ENCODE measurements at places on chromosomes 12 and 14. TPM values are rescaled to one million over a fixed set of nuclear protein-coding genes. Genes with fewer than 3 reads are reported as not detected.

The RNASE7 gene
- total RNA-seq = 12.1 TPM

The NR4A1 gene
- total RNA-seq = 0.79 TPM

The GSG1 gene
- not detected for total RNA-seq

The OR6S1 gene
- total RNA-seq = not detected

The SLC39A2 gene
- 0.26 TPM for total RNA-seq

The CCDC177 gene
- not detected for total RNA-seq

The DTX1 gene
- not detected for total RNA-seq

The APOF gene
- not detected for total RNA-seq

The BBOF1 gene
- total RNA-seq = 1.3 TPM

The CMA1 gene
- total RNA-seq = not detected

The SERPINA12 gene
- not detected for total RNA-seq

The CLEC6A gene
- under 0.01 TPM for total RNA-seq

The ADAM20 gene
- total RNA-seq = 2.6 TPM

The TBK1 gene
- total RNA-seq = 19.8 TPM

The BEST3 gene
- not detected for total RNA-seq

The NR1H4 gene
- total RNA-seq = not detected

The SYT1 gene
- 0.26 TPM for total RNA-seq
